PC-9 (cell line): ENCODE measurements at places on chromosomes 11 and 22. TPM values are rescaled to one million over a fixed set of nuclear protein-coding genes. Genes with fewer than 3 reads are reported as not detected.

VPREB1 gene
- not detected in 2 replicates for total RNA-seq

BATF2 gene
- total RNA-seq, result 0.46 and 1.2 TPM in 2 replicates

CCND1 gene
- 346 and 586 TPM in 2 replicates for total RNA-seq

MAPK8IP1 gene
- 13.6 and 18.8 TPM in 2 replicates for total RNA-seq

SPI1 gene
- not detected in 2 replicates for total RNA-seq

IL17REL gene
- total RNA-seq, result not detected in 2 replicates

MRTFA gene
- total RNA-seq, result 44.7 and 64.6 TPM in 2 replicates

DNA sequence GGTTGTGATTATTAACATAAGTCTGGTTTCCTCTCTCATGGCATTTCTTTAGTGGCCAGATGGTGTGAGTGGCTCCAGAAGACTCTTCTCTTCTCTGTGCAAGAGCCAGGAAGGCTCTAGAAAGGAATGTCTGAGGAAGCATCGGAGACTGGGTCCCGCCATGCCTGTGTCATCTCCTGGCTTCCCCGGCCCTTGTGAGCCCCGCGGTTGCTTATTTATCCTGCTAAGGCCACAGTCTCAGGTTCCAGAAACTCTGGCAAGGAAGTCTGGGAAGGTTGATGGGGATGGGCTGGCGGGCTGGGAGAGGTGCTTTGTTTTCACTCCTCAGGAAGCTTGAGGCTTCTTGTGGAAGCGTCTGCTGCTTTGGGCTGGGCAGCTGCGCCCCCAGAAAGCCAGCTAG is 18.9 kb downstream of the BCR start:
- no peak for DNase-seq

DNA sequence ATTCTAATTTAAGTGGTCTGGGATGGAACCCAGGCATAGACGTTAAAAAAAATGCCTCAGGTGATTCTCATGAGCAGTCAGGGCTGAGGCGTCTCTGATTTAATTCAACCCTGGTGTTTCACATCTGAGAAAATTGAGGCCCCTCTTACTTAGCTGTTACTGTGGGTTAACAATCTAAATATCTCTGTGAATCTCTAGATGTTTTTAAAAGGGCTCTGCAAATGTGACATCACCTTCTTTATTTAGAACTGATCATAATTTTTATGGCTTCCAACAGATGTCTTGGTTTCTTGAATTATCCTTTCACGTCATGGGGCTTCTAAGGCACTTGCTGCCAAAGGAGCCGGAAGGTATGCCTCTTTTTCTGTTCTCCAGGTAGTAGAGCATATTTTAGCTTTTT is 76.1 kb upstream of the LIN7C start:
- no peak for DNase-seq

DNA sequence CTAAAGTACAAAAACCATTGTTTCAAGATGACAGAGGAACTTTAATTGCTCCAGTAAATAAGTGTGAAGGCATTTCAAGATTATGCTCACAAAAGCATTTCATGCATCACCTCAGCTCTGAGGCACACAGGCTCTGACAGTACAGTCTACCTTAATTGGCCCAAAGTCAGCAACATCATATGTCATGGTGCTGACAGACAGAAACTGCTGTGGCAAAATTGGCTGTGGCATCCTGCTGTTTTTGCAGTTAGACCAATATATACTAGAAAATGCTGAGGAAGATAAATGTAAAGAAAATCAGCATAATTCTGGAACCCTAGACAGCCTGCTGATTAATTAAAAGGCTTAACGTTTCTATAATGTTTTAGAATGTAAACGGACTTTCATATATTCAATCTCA is 34.9 kb upstream of the PPP2R1B start:
- DNase-seq, result no peak

DNA sequence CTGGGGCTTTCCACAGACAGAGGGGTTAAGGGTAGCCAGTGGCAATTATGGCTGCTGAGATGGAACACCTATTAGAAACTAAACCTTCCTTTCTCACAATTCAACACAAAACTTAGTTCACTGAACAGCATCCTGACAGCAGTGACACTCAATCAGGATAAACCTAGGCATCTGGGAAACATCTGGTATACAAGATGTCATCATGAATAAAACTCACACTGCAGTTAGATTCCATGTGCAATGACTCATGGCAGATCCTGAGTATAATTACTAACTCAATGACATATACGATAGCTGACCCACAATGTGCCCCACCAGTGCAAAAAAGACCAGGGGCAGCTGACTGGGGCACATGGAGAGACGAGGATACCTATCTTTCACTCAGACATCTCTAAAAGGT is 17.7 kb downstream of the RBFOX2 start:
- DNase-seq, result no peak

DNA sequence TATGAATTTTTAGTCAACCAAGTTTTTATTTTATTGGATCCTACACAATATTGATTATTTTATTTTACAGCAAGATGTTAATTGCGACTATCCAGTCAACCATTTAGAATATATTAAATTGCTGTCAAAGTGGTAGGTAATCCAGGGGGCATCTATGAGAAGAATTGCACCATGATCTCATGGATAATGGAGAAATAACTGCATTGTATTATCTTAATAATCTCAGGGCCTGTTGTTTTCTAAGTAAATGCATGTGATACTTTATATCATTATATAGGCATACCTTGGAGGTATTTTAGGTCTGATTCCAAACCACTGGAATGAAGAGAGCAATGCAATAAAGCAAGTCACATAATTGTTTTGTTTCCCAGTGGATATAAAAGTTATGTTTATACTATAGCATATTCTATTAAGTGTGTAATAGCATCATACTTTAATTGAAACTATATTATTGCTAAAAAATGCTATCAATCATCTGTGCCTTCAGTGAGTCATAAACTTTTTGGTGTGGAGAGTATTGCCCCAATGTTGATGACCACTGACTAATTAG is 595.4 kb upstream of the CHORDC1 start:
- peak; percentile 54 for DNase-seq

GRCh38 chr11:99766811-99767210 is 746.1 kb downstream of the CNTN5 start:
- no peak for DNase-seq

- DNase-seq, result no peak
These were observed 656 bp downstream of the SRRD start for GRCh38 chr22:26484360-26484706.

GRCh38 chr11:93560199-93560932 is 17.2 kb upstream of the SMCO4 start:
- no peak for DNase-seq

DNA sequence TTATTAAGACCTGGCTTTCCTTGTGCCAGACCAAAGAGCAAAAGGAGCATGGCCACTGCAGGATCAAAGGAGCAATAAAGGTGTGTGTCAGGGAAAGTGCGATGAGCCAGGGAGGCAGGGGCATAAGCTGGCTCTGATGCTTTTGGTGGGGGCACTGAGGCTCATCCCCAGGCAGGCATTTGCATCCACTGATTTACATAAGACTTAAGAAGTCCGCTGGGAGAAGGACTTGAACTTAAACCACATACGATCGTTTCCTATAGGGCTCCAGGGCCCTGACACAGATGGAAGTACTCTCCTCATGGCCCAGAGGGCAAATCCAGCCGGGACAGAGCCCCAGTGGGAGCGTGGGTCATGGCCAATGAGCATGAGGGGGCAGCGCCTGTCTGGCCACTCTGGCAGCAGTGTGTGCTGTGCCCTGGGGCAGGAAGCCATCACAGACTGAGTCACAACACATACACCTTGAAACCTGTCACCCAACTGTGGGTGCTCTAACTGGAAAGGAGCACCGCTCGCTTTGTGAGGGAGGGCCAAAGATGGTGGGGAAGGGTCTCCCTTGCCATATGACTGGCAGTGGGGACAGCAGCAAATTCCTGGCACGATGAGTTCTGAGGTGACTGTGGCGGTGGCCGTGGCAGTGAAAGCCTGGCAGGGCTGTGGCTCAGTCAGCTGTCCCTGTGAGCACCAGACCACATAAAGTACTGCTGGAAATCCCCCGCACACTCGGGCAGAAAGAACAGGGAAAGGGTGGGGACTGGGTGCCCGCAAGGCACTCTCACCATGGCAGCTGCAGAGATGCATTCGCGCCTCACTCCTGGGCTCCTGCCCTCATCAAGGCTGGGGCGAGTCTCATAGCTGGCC is 79.4 kb upstream of the LMO1 start:
- peak; percentile 68 for DNase-seq

DNA sequence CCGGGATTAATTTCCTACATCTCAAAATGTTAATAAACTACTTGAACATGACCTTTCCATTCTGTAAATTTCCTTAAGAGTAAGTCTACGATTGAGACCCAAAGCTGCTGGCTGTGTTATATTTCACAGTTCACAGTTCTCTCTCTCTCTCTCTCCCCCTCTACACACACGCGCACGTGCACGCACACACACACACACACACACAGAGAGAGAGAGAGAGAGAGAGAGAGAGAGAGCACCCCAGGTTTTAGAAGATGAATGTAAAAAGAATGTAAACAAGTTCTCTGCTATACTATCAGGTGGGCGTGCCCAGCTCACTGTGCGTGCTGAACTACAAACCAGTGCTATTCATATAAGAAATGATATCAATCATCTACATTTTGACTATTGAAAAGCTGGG is 3.3 kb downstream of the BDNF start:
- no peak for DNase-seq

GRCh38 chr11:130897262-130898182 is 18.8 kb downstream of the SNX19 start:
- DNase-seq, result no peak

GRCh38 chr11:78424334-78425270 is 7.0 kb upstream of the GAB2 start:
- DNase-seq, result peak; percentile 18

DNA sequence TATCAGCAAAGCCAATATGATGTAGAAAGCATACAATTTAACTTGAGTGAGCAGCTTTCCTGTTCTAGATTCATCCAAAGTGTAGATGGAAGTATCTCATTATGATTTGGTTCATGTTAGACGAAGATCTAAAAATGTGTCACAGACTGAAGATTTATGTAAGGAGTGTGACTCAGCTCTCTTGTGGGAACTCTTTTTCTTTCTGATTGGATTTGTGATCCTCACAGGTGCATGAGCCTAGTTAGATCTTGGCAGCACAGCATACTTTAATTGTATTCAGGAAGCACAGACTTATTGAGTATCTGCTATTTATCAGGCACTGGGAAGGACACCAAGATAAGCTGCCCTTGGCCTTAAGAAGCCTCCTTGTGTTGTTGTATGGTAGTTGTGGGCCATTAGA is 147.1 kb downstream of the C11orf91 start:
- DNase-seq, result no peak
